NCI-H1436 treated with DMSO at 0.1 percent for 48 hours (cell line): ENCODE measurements at places on chromosomes 12 and 14.

- DNase-seq: no peak
Measured at GRCh38 chr14:76752744-76753143, 8.5 kb upstream of the VASH1 start.

DNA sequence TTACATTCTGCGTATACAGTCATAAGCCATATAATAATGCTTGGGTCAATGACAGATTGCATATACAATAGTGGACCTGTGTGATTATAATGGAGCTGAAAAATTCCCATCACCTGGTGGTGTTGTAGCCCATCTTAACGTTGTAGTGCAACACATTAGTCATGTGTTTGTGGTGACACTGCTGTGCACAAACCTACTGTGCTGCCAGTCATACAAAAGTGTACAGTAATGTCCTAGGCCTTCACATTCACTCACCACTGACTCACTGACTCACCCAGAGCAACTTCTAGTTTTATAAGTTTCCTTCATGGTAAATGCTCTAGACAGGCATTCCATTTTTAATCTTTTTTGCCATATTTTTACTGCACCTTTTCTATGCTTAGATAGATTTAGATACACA, 194.8 kb upstream of the SEL1L start:
- DNase-seq: no peak

DNA sequence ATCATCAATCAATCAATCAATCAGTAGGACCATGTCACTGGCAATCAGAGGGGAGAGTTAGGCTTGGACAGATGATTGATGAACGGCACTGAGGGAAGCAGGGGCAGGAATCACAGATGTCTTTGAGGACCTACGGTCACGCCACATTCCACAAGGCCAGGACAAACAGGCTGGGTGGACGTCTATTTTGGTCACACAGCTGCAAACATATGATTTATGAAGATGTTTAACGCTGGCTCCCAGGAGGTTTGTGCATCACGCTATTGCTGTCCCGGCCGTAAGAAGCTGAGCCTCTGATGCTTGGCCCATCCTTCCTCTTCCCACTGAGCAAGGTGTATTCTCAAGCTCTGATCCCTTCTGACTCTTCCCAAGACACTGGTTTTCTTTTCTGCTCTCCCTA, 160.8 kb downstream of the FOXN3 start:
- DNase-seq: no peak

DNA sequence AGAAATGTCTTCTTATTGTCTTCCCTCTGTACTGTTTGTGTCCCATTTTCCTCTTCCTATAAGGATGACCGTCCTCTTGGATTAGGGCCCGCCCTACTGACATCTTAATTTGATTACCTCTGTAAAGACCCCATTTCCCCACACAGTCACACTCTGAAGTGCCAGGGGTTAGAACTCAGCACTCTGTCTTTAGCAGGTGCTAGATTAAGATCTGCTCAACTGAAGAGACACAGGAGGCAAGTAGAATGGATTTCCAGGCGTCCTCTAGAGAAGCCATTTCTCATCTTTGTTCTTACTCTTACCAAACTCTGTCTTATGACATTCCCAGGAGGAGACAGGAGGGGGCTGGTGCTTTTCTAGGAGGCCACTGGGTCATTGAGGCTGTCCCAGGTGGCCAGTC, 50.8 kb downstream of the VCPKMT start:
- DNase-seq: no peak

DNA sequence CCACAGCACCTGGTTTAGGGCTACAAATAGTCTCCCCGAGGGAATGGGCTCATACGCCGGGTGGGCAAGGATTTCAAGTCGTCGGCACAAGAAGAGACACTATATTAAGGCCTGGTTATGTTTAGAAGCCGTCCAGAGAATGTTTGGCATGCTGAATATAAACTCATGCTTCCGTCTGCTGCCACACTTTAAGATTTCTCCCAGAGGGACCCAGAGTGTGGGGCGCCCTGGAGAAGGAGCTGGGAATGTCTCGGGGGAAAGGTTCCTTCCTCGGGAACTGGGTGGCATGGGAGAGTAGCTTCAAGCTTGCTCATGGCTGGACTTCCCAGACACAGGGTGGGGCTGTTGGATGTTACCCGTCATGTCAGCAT, 295.7 kb downstream of the CACNA1C start:
- DNase-seq: no peak

DNA sequence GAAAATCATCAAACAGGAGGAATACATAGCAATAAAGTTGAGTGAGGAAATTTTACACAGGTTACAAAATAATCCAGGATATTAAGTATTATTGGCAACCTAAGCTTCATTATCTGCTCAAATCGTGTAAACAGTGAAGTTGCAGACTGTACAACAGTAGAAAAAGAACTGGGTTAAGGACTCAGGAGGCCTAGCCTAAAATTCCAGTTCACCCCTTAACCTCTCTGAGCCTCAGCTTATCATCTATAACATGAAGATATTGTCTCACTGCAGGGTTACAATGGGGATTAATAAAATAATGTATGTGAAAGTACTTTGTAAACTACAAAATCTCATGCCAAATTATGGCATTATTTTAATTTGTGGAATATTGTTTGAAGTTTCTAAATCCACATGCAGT, 26.0 kb downstream of the DDHD1 start:
- DNase-seq: no peak

GRCh38 chr14:77498984-77499527, 440 bp upstream of the ISM2 start:
- no peak for DNase-seq

DNA sequence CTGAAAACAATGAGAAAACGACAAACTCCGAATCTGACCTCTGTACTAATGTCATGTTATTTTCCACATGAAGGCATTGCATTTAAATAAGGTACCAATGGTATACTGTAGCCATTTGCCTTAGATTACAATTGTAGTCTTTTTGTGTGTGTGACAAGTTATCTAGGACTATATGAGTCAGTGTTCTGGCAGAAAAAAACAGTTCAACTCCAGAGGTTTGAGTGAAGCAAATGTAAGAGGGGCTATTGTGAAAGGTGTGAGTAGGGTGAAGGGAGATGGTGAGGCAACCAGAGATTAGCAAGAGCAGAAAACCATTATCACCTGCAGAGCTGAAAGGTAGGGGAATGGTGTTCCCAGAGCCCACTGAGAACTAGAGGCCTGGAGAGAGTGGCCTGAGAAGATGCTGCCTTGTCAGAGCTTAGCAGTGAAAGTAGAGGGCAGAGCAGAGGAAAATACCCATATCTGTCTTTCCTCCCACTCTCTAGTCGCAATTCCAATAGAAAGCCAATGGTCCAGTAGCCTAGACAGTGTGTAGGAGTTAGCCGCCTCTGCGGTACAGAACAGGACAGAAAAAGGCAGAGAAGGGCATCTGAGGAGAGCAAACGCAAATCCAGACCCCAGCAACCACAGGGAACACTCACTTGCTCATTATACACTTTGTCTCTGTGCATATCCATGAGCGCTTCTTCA, 112.2 kb downstream of the DYRK2 start:
- DNase-seq: no peak

DNA sequence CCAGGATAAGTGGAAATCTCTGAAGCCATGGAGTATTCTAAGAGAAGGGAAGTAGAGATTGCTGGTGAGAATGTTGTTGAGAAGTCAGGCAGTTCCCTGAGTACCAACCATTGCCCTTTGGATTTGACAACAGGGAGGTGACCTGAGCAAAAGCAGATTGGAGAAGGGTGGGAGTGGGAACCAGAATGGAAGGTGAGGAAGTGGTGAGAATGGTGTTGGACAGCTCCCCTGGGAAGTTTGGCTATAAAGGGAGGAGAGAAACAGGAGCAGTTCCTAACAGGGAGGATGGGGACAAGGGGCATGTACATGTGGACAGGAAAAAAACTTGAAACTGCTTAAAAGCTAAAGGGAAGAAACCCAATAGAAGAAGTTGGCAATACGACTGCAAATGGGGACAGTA, 198.1 kb downstream of the ETV6 start:
- no peak for DNase-seq

DNA sequence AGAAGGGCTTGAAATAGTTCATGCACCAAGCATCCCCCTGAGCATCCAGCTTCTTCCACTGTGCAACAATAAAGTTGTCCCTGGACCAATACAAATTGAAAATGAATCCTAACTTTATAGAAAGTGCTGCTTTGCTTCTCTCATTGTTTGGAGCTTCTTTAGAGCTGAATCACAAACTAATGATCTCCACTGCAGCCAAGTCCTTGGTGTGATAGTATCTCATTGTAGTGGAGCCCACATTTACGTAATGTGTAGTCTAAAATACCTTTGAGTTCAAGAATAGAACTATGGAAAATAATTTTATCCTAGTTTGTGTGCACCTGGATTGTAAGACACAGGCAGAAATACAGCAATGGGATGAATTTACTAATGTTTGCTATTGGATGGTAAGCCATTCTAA, 319.9 kb downstream of the EGLN3 start:
- no peak for DNase-seq

- no peak for DNase-seq
Measured at GRCh38 chr12:111981987-111982386, 31.0 kb downstream of the TMEM116 start.

DNA sequence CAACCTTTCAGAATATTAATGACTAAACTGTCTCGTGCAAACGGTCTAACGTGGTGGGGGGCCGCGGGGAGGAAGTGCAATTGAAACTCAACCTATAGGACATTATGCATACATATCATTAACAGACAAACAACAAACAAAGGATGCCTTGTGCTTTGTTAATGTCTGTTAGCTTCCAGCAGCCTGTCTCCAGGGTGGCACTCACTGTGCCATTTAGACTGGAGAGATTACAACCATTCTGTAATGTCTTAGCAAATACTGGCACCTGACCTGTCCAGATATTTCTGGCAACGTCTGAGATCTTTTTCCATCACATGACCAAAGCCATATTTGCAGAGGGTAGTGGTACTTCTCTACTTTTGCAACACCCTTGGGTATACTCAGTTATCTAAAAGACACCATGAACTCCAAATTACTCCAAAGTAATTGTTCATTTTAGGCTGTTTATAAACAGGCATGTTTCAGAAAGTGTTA, 11.6 kb downstream of the BHLHE41 start:
- DNase-seq: no peak

GRCh38 chr12:109586385-109587296, 13.0 kb downstream of the MVK start:
- no peak for DNase-seq

- DNase-seq: no peak
Measured at GRCh38 chr12:71652656-71653055, 11.0 kb downstream of the ZFC3H1 start.

DNA sequence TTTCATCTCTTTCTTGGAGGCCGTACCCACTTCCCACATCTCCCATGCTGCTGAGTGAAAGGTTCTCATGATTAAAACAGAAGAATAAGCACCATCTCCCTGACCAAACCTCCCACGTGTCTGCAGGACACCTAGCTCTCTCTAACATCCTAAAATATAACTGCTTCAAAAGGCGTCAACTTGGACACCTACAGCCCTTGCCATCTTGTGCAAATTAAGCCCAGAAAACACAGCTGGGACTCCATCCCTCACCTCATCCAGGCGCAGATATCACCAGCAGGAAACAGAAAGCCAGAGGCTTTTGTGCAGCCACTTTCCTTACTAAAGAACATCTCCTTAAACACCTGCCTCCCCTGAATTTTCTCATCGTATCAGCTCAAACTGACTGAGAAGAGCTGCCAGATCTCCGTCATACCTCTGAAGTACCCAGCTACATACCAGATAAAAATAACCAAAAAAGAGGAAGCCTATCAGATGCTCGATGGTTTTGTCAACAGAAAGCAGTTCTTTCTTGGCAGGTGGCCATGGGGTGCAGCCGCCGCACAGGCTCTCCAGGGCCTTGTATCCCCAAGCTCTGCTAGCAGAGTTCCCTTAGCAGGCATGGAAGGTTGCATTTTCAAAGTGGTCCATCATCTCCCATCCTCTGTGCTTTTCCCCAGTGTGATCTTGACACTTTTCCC, 28.8 kb downstream of the MAP3K9 start:
- DNase-seq: no peak

DNA sequence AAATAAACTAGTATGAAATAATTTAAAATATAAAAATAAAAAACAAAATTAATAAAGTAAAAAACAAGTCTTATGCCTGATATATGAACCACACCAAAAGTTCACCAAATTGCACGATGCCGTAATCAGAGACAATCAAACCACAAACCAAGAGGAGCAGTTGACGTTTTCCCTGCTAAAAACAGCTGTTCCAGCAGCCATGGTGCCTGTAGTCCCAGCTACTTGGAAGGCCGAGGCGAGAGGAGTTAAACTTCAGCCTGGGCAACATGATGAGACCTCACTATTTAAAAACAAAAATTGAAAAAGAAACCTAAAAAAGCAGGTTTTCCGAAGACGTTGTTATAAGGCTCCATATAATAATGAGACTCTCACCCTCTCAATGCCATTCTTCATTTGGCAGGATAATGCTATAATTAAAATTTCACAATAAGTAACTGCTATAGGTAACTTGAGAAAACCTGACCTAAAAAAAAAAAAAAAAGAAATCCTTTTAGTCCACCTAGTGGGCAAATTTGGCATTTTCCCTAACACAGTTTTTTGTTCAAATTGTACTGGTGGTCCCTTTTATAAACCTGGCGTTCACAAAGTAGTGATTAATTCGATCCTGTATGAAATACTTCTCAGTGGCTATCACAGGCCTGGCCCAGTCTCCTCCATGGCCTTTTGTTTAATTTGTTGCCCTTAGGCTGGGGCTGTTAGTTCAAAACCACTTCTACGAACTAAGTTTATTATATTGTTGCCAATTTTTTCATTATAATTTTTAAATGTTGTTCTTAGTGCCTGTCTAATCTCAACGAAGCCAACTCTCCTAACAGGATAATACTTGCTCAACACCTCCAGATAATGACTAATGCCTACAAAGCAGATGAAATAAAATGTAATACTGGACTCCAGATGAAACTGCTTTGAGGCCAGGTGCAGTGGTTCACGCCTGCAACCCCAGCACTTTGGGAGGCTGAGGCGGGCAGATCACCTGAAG, 62.1 kb downstream of the TNFAIP2 start:
- peak; percentile 9 for DNase-seq

DNA sequence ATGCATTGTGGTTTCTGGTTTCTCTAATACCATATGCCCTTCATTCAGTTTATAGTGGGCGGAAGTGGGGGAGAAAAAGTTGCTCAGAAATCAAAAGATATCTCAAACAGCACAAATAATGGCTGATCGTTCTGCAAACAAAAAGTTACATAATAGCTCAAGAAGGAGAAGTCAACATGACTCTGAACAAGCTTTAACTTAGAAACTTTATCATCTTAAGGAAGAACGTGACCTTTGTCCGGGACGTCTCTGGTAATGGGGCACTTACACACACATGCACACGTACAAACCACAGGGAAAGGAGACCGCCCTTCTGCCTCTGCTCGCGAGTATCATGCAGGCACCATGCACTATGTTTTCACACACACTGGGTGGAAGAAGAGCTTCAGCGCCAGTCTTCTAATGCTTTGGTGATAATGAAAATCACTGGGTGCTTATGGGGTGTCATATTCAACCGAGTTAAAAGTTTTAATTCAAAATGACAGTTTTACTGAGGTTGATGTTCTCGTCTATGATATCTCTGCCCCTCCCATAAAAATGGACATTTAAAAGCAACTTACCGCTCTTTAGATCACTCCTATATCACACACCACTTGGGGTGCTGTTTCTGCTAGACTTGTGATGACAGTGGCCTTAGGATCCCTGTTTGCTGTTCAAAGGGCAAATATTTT, 4.7 kb downstream of the FOS start:
- DNase-seq: no peak
